Liver (tissue), 10 donors: ENCODE measurements at places on chromosomes 12 and 14.

- DNase-seq, result no peak
These were observed 1156.8 kb downstream of the SLC16A7 start for GRCh38 chr12:60752589-60752988.

GRCh38 chr12:51205350-51205749, 12.5 kb downstream of the POU6F1 start:
- no peak for DNase-seq

- DNase-seq, result peak; percentile 72
These were observed 211.7 kb upstream of the FKBP4 start for GRCh38 chr12:2583091-2583497.

DNA sequence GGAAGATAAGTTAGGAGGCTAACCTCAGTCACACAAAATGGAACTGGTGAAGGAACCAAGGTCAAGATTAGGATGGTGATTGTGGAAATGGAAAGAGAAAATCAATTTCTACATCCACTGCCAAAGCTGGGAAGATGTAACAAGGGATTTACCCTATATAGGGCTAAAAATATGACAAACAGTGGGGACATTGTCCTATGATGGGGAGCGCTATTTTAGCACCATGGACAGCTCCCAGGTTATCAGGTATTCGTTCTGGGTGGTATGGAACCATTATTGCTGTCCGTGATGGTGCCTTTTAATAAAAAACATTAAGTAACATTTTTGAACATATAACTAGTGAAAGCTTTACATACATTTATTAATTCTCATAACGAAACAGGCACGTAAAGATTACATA, 124.0 kb downstream of the NDUFA12 start:
- no peak for DNase-seq

DNA sequence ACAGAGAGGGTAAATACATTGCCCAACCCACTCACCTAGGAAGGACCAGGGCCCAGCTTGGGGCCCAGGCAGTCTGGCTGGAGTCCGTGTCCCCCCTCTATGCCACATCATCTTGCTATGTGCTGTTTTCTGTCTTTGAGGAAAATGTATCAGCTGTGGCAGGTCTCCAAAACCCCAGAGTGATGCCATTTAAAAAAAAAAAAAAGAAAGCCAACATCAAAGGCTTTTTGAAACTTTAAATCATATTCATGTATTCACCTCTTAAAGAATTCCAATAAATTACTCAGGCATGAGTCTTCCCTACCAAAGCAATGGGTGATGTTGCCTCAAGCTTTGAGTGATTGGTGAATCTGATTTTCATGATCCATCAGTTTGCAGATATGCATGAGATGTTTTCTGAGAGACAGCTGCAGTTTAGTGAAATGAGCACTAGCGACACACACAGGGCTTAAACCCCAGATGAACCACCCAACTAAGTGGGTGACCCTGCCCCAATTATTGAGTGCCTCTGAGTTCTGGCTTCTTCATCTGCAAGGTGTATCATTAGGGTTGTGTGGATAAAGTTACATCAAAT, 6.1 kb downstream of the KRT81 start:
- DNase-seq, result no peak

- peak; percentile 61 for DNase-seq
These were observed 70.1 kb downstream of the PHETA1 start for GRCh38 chr12:111298582-111299436.

GRCh38 chr12:75042125-75042524, 167.5 kb downstream of the KCNC2 start:
- DNase-seq, result no peak

DNA sequence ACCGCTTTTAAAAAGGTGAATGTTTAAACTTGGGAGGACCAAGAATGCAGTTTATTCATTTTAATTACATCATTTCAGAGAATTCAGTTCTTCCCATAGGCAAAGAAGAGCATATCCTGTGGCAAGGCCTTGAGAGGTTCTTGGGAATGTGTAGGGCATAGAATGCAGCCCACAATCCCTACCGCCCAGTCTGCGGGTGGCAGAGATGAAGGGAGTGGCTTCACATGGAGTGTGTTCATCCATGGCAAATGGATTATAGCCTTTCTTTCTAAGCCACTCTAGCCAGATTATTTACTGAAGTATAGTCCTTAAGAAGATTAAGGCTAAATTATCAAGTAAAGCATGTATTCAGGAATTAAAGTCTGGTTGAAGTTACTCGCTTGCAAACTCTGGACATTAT, 97.4 kb downstream of the TSPAN8 start:
- no peak for DNase-seq

DNA sequence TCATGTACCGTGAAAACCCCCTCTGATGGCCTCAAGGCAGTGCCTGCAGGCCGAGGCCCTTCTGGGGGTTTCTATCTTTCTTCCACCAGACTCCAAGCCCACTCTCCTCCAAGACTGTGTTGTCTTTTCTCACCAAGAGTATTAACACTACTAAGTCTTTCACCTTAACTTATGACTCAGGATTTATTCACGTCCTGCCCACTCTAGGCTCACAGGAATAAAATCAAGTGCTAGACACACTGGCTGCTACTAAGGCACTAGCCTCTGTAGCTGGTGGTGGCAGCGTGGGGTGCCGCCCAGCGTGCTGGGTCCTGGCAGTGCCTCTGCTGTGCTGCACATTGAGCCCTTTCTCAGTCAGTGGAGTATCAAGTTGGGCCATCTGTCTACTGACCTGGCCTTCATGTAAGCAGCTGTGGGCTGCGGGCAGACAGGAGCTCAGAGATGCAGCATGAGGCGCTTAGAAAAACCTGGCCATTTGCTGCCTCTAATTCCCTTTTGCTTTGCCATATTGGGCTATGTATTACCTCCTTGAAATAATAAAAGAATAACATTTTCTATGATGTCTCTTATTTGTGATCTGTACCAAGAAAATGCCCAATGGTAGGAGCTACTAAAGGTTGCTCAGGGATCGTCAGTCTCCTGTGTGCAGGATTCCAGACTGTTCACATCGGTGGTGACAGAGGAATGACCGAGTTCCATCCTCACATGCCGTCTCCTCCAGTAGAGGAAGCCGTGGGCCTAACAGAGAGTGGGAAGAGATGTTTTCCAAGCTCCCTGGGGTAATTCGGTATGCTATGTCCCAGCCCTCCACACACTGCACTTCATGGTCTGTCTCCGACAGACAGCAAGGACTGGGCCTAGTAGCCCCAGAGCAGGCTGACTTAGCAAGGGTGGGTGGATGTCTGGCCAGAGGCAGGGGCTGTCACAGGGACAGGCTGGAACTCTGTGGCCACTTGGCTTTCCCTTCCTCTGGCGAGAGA, 39.9 kb downstream of the MAX start:
- no peak for DNase-seq

DNA sequence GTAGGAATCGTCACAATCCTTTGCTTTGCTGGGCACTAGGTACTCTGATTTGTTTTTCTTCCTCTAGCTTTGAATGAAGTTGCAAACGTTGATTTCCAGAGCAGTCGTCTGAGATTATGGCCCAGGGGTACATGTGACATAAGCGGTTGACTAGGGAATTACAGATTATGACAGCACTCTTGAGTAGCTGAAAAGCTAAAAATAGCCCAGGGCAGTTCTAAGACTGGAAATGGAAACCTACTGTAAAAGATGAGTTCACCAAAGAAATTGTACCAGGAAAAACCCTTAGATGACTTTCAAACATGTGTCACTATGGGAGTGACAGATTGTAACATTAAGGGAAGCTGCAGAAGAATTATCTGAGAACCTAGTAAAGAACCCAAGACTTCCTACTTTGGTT, 108.5 kb downstream of the ANO6 start:
- DNase-seq, result no peak

GRCh38 chr14:45201905-45202304, 51.1 kb downstream of the MIS18BP1 start:
- DNase-seq, result no peak

DNA sequence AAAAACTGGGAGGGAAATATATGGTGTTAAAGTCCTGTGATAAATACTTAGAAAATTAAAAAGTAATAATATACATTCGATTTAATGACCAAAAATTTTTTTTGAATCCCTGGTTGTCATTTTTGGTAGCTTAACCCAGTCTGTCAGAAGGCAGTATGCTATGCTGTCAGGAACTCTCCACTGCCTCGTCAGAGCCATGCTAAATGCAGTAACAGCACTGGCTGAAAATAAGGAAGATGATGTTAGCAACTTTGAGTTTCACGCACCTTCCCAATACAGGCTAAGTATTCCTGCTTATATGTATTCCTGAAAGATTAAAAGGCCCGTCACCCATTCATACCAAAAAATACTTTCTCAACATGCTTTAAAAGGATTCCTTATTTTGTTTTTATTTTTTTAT, 34.2 kb downstream of the SAV1 start:
- no peak for DNase-seq

- DNase-seq, result no peak
These were observed 241.3 kb upstream of the DAAM1 start for GRCh38 chr14:58947156-58947555.

- DNase-seq, result no peak
These were observed 391.8 kb upstream of the PRICKLE1 start for GRCh38 chr12:42981379-42981778.

DNA sequence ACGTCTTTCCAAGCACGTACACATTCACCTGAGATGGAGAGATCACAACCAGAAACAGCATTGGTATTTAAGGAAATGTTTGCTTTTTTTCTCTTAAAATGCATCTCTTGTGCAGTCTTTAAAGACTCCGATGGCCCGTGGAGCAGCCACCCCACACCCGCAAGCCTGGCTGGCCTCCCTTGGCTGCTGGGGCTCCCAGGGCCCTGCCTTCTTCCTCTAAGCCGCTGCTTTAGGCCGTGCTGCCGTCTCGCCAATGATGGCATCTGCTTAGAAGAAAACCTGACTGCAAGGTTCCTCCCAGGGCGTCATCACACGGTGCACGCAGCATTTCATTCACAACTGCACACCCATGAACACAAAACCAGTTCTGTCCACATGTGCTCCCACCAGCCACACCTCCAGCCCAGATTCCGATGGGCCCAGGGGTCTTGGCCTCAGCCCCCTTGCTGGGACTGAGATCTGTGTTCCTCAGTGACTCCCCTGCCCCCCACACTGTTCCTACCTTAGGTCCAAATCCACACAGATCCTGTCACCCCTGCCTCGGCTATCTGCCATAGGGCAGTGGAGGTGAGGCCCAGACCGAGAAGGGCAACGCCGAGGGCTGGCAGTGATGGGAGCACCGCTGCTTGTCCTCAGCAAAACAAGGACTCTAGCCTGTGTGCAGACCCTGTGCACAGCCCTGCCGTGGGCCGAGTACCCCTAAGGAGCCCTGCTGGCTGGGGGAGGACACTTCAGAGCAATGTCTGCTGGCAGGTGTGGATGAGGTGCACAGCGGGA, 4.4 kb downstream of the BTBD6 start:
- no peak for DNase-seq

DNA sequence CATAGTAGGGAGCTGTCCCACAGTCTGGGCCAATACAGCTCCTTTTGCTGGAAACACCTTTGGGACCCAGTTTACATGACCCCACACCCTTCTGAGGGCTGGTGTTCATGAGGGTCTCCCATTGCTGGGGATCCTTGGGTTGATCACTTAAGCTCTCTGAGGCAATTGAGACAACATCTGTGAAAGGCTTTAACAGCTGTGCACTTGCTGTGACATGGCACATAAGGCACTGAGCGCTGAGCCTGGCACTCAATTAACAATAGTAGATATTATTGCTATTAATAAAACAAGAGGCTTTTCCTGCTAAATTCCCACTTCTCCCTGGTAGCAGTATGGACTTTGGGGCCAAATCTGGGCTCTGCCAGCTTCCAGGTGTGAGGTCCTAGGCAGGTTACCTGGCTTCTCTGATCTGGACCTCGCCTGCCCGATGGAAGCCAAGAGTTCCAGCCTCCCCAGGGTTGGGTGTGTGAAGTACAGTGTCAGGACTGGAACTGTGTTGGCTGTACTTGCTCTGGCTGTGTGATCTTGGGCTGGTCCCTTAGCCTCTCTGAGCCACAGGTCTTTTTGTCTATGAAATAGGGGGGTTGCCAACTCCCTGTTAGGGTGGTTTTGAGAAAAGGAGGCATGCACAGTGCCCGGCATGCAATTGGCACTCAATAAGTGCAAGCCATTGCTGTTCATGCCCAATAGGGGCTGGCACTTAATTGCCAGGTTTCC, 3.1 kb downstream of the SH2B3 start:
- no peak for DNase-seq

DNA sequence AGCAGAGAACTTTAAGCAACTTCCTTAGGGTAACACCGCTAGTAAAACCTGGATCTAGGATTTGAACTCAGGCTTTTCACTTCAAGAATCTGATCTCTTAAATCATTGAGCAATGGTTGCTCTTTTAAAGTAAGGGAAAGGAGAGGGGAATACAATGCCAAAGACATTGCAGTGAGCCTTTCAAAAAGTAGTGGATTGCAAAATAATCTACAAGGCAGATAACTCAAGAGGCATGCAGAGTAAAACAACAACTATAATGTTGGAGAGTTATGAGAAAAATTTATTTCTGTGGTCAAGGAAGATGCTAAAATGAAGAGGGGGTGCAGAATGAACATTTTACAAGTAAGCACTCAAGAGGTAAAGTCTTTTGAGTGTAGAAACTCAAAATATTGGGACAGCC, 432.6 kb downstream of the C12orf50 start:
- no peak for DNase-seq

- DNase-seq, result no peak
These were observed 24.1 kb upstream of the CRADD start for GRCh38 chr12:93653079-93653478.

GRCh38 chr12:71999795-72000194, 61.1 kb downstream of the TPH2 start:
- DNase-seq, result no peak

DNA sequence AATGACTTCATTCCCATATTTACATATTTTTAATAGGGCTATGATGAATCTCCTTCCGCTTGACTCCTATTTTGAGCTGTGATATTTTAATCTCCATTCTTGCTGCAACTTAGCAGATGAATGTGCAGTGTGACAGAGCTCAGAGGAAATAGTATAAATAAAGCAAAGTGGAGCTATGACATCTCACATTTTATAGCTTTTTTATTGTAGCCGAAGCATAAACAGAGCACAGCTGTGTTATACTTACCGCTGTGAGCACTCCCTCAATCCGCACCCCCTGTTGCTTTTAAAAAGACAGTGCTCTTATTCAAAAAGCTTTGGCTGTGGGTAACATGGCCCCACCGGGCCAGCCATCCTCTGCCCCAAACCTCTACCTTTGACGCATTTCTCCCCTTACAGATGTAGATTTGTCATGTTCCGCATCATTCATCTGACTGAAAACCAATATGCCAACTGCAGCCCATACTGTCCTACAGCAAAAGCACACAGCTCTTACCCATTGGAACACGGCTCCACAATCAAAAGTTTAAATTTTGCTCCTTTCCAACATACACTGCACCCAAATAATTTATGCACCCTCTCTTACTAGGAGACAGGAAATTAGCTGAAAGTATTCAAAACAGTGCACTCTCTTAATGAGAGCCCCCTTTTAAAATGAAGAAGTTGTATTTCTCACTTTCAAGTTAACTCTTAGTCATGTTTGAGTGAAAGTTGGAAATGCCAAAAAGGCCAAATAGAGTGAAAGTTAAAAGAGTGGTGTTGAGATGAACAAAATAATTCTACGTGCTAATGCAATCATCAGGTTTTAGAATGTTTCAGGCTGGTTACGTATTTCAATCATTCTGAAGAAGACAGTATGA, 429.3 kb upstream of the SOX5 start:
- no peak for DNase-seq
